ENCODE measurements at places on chromosomes 16 and 17. TPM values are rescaled to one million over a fixed set of nuclear protein-coding genes. Genes with fewer than 3 reads are reported as not detected.

DNA sequence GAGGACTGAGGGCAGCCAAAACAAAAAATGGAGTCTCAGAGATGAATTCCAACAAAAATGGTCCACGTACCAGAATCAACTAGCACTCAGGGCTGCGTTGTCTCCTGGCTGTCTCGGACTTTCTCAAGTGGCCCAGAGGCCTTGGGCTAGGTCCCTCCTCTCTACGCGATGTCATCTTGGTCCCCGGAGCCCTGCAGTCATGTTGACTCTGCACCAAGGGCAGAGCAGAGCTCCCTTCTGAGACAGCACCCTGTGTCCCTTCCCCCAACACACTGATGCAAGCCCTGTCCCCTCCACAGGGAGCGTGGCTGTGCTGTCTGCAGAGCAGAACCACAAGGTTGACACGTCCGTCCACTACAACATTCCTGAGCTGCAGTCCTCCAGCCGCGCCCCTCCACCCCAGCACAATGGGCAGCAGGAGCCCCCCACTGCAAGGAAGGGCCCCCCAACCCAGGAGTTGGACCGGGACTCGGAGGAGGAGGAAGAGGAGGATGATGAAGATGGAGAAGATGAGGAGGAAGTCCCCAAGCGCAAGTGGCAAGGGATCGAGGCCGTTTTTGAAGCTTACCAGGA is 20.8 kb downstream of the GINS2 start:
- H3K27me3 ChIP-seq, result no peaks in the 10 kb centered on the region
- peaks cover 27% of the 10 kb centered on the region for H3K36me3 ChIP-seq

DNA sequence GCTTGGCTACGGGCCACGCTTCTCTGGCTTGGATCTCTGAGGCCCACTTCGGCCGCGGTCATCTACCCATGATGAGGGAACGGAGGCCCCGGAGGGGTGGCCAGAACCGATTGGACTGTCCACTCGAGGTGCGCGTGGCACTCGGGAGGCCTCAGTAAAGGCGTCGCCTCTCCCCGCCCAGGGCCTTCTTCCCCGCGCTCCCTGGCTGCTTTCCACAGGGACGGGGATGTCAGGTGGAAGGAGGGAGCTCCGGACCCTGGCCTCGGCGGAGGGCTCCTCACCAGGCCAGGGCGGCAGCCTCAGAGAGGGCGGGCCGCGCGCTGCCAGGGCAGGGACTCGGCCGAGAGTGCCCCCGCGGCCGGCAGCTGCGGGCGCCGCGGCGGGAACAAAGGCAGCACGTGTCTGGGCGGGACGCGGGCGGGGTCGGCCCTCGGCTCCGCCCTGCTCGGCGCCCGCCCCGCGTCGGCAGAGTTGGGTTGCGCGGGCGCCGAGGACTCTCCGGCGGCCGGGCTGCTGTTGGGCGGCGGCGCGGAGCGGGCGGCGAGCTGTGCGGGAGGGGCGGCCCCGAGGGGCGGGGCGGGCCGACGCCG is 587 bp upstream of the CDK5R1 start:
- peak overlapping the region; percentile 94 for H3K27ac ChIP-seq
- no peaks in the 10 kb centered on the region for H3K27me3 ChIP-seq

DNA sequence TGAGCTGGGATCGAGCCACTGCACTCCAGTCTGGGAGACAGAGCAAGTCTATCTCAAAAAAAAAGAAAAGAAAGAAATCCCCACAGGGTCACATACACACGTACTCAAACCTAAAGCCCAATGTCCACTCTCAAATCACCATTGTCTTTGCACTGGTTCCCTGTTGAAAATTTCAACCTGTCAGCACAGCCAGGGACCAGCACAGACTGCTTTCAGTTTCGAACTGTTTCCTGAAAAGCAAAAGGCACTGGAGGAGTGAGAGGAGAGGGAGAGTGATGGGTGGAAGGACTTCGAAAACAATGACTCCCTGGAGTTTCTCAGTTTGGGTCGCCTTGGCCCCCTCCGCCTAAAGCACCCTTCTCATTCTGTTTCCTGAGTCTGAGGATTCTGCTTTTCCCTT is 9.0 kb upstream of the CD300C start:
- H3K27me3 ChIP-seq, result peaks cover 4% of the 10 kb centered on the region
- no peak for DNase-seq
- no peak overlapping the region for H3K4me3 ChIP-seq

DNA sequence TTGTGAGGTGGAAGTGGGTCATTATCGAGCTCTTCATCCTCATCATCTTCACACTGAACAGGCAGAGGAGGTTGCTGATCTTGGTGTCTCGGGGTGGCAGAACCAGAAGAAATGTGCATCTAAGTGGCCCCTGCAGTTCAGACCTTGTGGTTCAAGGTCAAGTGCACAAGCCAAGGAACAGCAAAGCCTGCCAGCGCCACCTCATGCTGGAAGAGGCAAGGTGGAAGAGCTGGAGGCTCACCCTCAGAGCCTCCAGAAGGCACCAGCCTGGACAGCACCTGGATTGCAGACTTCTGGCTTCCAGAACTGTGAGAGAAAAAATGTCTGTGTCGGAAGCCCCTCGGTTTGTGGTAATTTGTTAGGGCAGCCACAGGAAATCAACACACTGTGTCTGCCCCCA is 32.7 kb downstream of the IFT140 start:
- H3K36me3 ChIP-seq, result no peaks in the 10 kb centered on the region
- DNase-seq, result no peak
- H3K27me3 ChIP-seq, result no peaks in the 10 kb centered on the region

DNA sequence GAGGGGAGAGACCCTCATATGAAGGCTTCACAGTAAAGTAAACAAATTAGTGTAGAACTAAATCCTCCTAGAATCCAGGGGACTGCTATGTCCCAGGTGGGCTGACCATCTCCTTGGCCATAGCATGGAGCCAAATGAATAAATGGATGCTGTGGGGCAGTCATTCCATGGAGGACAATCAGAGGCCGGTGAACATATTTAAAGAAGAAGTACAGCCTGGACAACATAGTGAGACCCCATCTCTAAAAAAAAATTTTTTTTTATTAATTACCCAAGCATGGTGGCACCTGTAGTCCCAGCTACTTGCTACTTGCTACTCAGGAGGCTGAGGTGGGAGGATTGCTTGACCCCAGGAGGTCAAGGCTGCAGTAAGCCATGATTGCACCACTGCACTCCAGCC is 5.3 kb upstream of the CBFB start:
- H3K27me3 ChIP-seq, result no peaks in the 10 kb centered on the region
- H3K36me3 ChIP-seq, result no peaks in the 10 kb centered on the region
- no peak for DNase-seq
- H3K27ac ChIP-seq, result no peak overlapping the region
- H3K4me3 ChIP-seq, result no peak overlapping the region
- H3K4me1 ChIP-seq, result peaks cover 9% of the 10 kb centered on the region

DNA sequence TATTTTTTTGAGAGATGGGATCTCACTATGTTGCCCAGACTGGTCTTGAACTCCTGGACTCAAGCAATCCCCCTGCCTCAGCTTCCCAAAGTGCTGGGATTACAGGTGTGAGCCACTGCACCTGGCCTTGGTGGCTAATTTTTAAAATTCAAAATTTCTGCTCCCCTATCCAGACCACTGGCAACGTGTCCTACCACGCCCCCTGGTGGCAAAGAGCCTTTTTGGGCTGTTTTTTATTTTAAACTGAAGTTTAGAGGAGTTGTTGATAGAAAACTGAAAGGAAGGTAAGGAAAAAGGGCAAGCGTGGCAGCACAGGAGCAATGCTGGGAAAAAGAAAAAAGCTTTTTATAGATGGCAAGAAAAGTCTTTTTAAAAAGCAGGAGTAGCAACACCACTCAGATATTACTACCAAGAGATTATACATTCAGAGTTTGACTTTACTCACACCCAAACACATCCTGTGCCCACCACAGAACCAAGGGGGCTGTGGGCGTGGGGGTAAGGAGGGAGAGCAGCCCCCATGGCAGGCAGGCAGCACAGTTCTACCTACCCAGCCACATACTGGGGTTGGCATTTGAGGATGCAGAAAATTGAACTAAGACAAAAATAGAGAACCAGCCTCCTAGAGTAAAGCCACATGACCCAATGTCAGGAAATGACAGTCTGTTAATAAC is 4.2 kb upstream of the MXRA7 start:
- peaks cover 13% of the 10 kb centered on the region for H3K36me3 ChIP-seq
- peaks cover 47% of the 10 kb centered on the region for H3K4me1 ChIP-seq
- H3K4me3 ChIP-seq, result peak overlapping the region; percentile 43
- DNase-seq, result peak; percentile 77

GRCh38 chr16:55492756-55493380 is 13.9 kb downstream of the MMP2 start:
- no peak overlapping the region for H3K27ac ChIP-seq
- H3K4me1 ChIP-seq, result no peaks in the 10 kb centered on the region
- no peak overlapping the region for H3K4me3 ChIP-seq

DNA sequence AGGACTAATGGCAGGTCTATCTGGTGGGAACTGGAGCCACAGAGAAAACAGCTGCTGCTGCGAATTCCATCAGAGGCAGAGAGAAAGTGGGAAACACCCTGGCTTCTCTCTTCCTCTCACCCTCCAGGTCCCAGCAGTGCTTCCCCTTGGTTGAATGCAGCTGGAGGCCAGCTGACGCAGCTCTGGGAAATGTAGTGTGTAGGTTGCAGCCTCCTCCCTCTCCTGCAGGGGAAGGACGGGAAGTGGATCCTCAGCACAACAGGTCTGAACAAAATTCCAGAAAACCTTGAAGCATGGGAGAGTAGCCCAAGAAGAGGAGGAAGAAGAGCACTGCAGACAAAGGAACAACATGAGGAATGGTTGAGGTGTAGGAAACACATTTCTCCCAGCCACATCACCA is 67.8 kb upstream of the MMP2 start:
- H3K27me3 ChIP-seq, result peaks cover 21% of the 10 kb centered on the region
- H3K4me3 ChIP-seq, result no peak overlapping the region
- no peak overlapping the region for H3K27ac ChIP-seq
- no peaks in the 10 kb centered on the region for H3K36me3 ChIP-seq
- no peaks in the 10 kb centered on the region for H3K4me1 ChIP-seq

DNA sequence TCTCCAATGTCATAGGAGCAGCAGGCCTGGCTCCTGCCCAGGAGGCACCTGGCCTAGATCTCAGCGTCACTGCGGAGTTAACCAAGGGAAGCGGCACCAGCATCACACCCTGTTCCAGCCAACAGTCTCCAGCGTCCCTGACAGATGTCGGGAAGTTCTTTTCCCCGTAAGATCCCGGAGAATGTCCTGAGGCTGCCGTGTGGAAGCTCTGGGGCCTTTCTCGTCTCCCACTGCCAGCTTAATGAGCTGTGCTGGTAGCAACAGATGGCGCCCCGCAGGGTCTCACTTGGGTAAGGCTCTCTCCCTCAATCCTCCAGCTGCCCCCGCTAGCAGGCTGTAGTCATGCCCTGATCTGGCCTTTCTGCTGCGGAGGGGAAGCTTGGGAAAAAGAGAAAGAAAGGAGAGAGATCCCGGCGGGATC is 57.5 kb downstream of the MARCHF10 start:
- H3K27ac ChIP-seq, result no peak overlapping the region
- peaks cover 9% of the 10 kb centered on the region for H3K27me3 ChIP-seq
- no peak for DNase-seq
- H3K36me3 ChIP-seq, result no peaks in the 10 kb centered on the region
- no peak overlapping the region for H3K4me3 ChIP-seq
- H3K4me1 ChIP-seq, result no peaks in the 10 kb centered on the region

GRCh38 chr16:23948949-23949411 is 113.2 kb downstream of the PRKCB start:
- H3K4me3 ChIP-seq, result peak overlapping the region; percentile 77
- peak; percentile 71 for DNase-seq
- peaks cover 4% of the 10 kb centered on the region for H3K36me3 ChIP-seq
- no peaks in the 10 kb centered on the region for H3K27me3 ChIP-seq
- H3K4me1 ChIP-seq, result peaks cover 94% of the 10 kb centered on the region

DNA sequence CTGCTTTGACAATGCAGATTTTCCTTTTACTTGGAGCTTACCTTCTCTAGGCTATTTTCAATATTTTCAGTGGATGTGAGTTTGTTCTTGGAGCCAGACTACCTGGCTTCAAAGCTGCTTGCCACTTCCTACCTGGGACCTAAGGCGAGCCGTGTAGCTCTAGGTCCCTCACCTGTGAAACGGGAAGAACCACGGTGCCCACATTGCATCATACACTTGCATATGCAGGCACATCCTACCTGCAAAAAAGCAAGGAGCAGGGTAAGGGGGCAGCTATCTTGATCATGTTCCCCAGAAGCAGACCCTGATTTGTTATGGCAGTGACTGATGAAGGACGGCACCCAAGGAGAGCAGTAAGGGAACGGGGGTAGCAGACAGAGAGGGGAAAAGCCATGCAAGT is 27.0 kb upstream of the MPRIP start:
- no peaks in the 10 kb centered on the region for H3K27me3 ChIP-seq
- H3K36me3 ChIP-seq, result no peaks in the 10 kb centered on the region
- DNase-seq, result no peak
- no peak overlapping the region for H3K27ac ChIP-seq
- no peak overlapping the region for H3K4me3 ChIP-seq

Gene CDH1
- 8.6 TPM for total RNA-seq

Gene TP53TG3B
- not detected for total RNA-seq

Gene GLP2R
- not detected for total RNA-seq

Gene CNEP1R1
- 30.8 TPM for total RNA-seq

Gene BRIP1
- total RNA-seq, result 10.8 TPM

Gene MYH8
- total RNA-seq, result not detected

All from activated T-cell treated with anti-CD3 and anti-CD28 coated beads, Interleukin-2, amount 50 U/mL, for 72 hours (primary cell).